Liver (tissue), 10 donors: ENCODE measurements at places on chromosomes 5 and 9. TPM values are rescaled to one million over a fixed set of nuclear protein-coding genes. Genes with fewer than 3 reads are reported as not detected.

- H3K4me3 ChIP-seq, result peak overlapping the region; percentile 97
- peak overlapping the region; percentile 94 for H3K27ac ChIP-seq
- peaks cover 4% of the 10 kb centered on the region for H3K4me1 ChIP-seq
- no peak for DNase-seq
- H3K36me3 ChIP-seq, result no peaks in the 10 kb centered on the region
- no peaks in the 10 kb centered on the region for H3K27me3 ChIP-seq
Observed at GRCh38 chr5:5422819-5423515, 490 bp downstream of the ICE1 start.

DNA sequence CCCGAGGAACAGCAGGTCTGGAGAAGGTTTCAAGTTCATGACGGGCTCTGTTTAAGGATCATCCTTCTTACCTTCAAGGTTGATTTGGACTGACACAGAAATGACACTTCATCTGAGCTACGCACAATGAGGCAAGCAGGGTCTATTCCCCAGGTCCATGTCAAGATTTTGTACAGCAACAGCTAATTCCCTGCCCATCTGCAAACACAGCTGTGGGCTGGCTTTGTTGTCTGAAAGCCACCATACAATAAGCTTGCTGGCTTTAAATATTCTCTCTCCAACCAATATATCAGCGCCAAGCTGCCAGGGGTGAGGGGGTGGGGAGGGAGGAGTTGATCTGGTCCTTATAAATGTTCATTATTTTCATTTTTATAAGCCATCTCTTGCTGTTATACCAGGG is 92.0 kb downstream of the OTULIN start:
- peaks cover 30% of the 10 kb centered on the region for H3K4me1 ChIP-seq
- H3K27ac ChIP-seq, result no peak overlapping the region
- no peak overlapping the region for H3K4me3 ChIP-seq
- no peak for DNase-seq

The PPP1R2B gene
- total RNA-seq, result not detected

The FOXE1 gene
- total RNA-seq, result not detected

The C9orf72 gene
- 8.0 TPM for total RNA-seq

DNA sequence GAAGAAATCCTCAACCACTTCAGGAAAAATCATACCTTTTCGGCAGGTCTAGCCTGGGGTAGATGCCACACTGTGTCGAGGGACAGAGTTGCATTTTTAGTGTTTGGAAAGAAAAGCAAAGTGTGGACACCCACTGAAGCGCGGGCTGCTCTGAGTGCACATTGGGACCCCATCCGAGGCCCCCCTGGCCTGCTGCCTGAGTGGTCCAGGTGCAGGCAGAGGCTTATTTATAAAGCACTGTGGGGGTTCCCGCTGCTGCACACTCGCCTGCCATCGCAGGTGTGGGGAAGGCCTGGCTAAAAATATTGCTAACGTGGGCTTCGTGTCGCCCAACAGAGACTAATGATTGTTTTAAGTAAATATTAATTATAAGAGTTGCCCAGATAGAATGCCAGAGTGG is 119.4 kb downstream of the CRB2 start:
- no peak for DNase-seq
- no peaks in the 10 kb centered on the region for H3K27me3 ChIP-seq
- no peaks in the 10 kb centered on the region for H3K36me3 ChIP-seq

DNA sequence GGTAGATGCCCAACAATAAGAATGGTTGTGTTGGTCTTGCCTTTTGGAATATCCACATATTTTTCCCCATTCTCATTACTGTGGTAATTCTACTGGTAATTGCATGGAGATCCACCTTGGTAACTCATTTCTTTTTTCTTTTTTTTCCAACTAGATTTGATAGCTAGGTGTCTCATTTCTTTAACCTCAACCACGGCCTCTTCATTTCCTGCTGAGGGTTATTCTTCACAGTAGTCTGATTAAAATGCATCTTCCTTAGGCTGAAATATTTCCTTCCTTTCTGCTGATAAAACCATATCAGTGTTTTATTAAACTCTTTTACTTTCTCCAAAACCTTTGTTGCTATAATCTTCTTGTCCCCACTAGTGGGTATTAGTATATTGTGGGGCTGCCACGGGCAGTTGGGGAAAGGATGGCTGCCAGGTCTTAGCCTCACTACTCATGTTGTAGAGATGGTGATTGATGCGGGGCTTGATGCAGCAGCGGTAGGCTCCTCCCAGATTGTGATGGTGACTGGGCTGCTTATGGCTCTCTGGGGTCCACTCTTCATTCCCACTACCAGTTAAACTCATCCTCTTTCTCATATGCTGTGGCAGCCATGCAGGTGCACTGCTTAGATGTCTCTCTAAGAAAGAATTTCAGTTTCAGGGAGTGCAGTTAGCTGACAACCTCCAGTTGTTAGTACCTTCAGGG is 35.9 kb downstream of the KIF2A start:
- H3K4me1 ChIP-seq, result no peaks in the 10 kb centered on the region
- DNase-seq, result no peak
- H3K4me3 ChIP-seq, result no peak overlapping the region
- no peak overlapping the region for H3K27ac ChIP-seq
- H3K27me3 ChIP-seq, result no peaks in the 10 kb centered on the region

The ANXA2R gene
- total RNA-seq, result 2.0 TPM

DNA sequence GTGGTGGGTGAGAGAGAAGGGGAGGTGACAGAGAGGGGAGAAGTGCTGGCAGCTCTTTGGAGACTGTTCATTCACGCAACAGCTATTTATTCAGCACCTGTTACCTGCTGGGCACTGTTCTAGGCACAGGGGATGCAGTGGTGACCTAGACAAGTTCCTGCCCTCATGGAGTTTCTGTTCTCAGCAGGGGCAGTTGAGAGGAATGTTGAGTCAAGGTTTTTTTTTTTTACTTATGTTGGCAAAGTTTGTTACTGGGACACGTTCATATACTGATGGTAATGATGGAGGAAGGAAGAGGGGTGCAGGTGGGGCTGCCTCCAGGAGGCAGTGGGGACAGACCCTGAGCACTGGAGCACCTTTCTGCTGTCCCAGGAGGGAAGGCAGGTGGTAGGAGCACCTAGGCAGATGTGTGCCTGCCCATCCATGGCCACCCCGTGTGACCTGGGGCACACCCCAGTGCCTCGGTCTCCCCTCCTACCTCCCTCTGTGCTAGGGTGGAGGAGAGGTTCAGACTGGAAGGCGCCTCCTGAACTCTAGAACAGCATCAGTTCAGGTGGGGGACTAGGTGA is 49.4 kb upstream of the SLC25A51 start:
- H3K27me3 ChIP-seq, result no peaks in the 10 kb centered on the region
- H3K36me3 ChIP-seq, result peaks cover 70% of the 10 kb centered on the region
- H3K4me1 ChIP-seq, result no peaks in the 10 kb centered on the region
- H3K4me3 ChIP-seq, result no peak overlapping the region
- DNase-seq, result no peak

The FOXD4L4 gene
- total RNA-seq, result 0.50 TPM
